ENCODE measurements at places on chromosomes 13 and 19.

- DNase-seq = no peak
These were observed 281.8 kb upstream of the ZNF507 start for GRCh38 chr19:32063601-32064000.

- DNase-seq = no peak
These were observed 53.9 kb upstream of the CEACAM21 start for GRCh38 chr19:41521931-41522555.

- DNase-seq = no peak
These were observed 123.9 kb downstream of the URI1 start for GRCh38 chr19:30065680-30066606.

DNA sequence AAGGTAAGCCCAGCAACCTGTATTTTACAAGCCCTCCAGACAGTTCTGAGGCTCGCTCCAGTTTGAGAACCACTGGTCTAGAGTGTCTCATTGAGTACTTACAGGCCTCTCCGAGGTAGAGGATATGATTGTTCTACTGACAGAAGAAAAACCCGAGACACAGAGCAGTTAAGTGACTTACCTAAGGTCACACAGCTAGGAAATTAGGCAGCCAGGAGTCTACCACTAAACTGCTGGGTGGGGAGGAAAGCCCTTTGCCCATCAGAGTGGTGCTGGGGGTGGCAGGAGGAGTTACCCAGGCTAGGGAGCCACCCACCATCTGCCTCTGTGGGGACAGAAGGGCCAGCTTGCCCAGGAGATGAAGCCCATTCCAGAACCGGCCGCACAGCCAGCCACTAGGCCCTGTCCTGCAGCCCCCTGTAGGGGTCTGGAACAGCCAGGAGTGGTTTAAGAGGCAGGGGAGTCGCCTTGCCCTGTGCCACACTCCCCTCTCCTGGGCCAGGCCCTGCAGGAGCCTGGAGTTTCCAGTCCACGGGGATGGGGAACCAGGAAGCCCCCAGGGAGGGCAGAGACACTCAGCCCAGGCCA is 703 bp downstream of the RASGRP4 start:
- DNase-seq = no peak

- DNase-seq = no peak
These were observed 64.6 kb upstream of the RAP2A start for GRCh38 chr13:97369261-97369893.

GRCh38 chr19:39936622-39937021 is 2.2 kb upstream of the FCGBP start:
- DNase-seq = no peak

DNA sequence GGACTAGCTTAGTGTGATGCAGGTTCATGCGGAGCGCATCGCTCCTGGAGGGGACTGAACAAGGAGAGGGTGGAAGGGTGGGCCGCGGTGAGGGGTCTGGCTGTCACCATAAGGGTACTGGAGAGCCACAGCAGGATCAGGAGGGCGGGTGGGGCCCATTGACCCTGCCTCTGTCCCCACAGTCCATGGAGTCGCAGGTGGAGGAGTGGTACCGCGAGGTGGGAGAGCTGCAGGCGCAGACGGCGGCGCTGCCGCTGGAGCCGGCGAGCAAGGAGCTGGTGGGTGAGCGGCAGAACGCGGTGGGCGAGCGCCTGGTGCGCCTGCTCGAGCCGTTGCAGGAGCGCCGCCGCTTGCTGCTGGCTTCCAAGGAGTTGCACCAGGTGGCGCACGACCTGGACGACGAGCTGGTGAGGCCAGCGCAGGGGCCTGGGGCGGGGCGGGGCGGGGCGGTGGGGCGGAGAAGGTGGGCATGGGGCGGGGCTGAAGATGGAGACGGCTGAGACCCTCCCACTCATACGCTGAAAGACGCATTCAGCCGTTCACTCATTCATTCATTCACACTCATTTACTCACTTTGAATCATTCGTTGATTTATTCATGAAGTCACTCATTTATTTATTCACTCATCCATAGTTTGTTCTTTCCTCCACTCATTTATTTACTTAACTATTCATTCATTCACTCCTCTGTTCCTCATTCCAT is 27.5 kb upstream of the SHKBP1 start:
- no peak for DNase-seq

GRCh38 chr13:73288596-73288995 is 229.8 kb downstream of the KLF5 start:
- no peak for DNase-seq
